Urothelium cell line (cell line): ENCODE measurements at places on chromosomes 1 and 21.

DNA sequence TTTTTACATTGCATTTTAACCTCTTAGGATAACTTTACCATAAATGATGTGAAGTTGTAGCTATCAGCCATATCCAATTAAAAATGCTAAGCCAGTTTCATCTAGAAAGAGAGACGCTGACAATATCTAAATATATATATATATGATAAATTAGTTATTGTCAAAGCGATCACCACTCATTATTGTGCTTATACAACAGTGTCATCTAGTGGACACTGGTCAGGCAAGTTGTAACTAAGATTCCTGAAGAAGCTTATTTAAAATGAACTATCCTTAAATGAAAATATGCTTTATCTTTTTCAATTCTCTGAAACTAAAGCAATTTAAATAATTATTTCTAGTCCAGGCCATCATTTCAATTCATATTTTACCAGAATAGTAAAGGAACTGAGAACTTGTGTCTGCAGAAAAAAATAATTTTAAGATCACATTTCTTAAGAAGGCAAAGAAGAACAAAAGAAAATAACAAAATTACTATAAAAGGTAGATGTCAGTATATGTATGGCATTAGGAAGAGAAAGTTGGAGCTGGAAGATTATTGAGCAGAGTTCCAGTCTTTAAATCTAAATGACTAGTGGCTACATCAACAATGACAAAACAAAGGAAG, 193.3 kb upstream of the SNX7 start:
- peak; percentile 14 for DNase-seq

DNA sequence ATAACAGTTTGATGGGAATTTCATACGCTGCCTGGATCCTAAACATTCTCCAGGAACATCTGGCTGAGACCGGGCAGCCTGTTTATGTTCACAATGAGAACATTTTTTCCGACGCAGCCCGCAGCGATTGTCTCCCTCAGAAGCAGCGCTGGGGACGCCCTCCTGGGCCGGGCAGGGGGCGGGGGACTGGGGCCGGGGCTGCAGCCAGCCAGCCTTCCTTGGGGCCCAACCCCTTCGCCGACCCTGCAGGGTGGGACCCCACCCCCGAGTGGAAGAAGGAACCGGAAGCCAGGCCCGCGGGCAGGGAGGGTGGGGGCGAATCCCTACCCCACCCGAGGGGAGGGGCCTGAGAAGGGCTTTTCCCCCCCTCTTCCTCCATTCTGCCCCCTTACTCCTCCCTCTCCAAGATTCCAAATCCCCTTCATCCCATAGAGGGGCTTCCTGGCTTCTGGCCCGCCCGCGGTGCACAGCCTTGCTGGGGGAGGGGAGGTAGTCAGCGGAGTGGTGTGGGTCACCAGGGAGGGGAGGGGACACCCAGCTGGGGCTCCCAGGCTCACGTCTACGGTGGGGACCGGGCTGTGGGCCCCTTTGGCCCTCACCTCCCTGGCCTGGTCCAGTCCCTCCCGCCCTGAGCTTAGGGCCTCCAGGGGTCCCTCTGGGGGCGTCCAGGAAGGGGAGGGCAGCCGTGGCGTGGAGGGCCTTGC, 60.6 kb downstream of the WNT9A start:
- no peak for DNase-seq

- DNase-seq: peak; percentile 91
These were observed at the start of gene NAXE for GRCh38 chr1:156591432-156592157. Gene NAXE, plus strand, starts transcription at chr1:156591776. Its CDS starts 29 bp downstream, at chr1:156591805.

DNA sequence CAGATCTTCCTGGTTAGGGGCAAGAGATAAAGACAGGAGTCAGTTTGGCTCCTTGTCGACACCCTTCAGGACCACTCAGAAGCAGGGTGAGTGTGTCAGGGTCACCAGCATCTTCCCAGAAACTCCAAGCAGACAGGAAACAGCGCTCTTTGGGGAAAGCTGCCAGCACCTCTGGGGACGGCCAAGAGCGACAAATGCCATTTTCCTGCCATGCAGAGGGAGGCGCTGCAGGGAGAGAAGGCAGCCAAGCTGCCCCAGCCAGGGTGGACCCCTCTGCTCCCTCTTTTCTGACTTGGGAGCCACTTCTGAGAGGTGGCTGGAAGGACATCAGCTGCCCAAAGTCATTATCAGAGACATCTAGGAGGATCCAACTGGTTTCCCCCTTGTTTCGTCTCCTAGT, 29.0 kb downstream of the SIM2 start:
- no peak for DNase-seq

DNA sequence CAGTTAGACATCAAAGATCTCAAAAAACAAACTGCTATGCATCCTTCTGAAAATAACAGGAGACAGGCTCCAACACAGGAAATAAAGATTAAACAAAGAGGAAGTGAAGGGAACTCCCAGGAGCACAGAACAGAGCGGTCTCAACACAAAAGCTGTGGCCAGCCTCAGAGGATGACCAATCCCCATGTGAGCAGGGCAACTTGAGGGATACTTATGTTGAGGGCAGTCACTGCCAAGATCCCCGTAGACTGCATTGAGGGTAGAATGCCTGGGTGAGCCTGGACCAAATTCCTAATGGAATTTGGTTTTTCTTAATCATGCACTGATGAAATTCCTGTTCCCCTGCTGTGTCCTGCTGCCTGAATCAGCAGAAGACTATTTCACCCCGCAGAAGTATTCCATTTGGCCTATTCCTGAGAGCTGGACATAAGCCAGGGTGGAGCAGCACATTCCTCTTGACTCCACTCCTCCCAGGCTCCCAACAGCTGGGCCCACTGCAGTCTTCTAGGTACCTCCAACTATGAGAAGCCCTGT, 49.0 kb downstream of the JAK1 start:
- DNase-seq: peak; percentile 62

- DNase-seq: peak; percentile 77
These were observed 59.1 kb upstream of the ZNF648 start for GRCh38 chr1:182120411-182121258.

DNA sequence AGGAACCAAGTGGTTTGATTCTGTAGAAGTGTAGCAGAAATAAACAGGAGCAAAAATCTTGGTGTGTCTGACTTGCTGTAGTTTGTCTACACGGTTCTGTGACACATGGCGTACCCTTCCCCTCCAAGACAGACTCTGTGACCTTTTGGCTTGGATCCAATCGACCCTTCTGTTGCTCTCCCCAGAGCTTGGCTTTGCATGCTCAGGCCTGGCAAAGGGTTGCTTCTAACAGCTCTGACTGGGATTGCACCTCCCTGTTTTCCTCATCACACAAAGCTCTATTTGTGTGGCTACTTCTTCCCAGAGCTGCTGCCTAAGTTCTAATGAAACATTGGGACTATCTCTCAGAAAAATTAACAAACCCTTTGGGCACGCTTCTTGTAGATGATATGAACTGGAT, 24.0 kb downstream of the NGF start:
- DNase-seq: no peak

GRCh38 chr1:164337394-164337793, 221.6 kb upstream of the PBX1 start:
- DNase-seq: no peak

DNA sequence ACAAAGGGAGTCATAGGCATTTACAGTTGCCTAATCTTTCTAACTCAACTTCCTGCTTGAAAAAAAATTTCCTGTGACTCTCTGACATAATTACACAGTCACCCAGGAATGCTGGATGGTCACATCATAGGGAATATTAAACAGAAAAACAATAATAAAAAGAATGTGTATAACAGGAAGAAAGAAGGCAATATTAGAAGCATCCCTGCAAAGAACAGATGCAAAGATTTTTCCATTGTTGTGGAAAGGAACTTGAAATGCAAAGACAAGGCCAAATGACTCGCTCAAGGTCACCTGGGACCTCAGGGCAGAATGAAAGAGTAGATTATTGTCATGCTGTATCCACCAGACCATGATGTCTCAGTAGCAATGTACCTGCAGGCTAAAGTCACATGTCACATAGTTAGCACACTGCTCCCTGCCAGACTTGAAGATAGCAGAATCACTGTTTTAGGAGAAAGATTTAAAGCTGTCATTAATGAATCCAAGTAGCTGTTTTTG, 184.3 kb downstream of the CYYR1 start:
- peak; percentile 40 for DNase-seq

- no peak for DNase-seq
These were observed 11.3 kb upstream of the IL22RA1 start for GRCh38 chr1:24154215-24154614.

DNA sequence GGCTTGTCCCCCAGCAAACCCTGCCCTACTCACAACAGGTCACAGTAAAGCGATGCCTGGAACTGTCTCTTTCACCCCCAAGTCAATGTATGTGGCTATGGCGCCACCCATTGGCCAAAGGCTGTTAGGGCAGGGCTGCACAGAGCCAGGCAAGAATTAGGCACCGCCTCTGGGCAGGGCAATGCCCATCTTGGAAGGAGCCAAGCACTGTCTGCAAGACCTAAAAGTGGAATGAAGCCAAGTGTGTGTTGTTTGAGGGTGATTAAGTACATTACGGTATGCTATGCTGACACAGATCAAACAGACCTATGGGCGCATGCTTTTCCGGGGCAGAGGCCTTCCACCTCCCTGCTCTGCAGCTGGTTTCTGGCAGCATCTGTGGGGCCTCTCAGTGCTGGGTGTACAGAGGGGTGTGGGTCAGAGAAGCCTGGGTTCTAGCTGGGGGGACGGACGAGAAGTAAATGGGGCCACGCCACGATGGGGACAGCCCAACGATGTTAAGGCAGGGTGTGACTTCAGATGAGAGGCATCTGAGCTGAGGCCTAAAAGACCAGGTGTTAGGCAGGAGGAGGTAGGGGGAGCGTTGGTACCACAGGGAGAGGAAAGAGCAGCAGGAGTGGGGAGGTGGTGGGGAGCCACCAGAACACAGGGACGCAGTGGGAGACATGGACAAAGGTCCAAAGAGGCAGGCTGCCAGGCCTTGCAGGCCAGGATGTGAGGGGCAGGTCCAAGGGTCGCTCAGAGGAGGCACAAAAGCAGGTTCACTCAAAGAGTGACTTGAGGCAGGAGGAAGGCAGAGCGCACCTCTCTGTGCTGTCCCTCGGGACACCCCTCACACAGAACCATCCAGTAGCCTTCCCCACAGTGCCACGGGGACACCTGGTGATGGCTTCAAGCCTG, 49.8 kb downstream of the ACOT7 start:
- DNase-seq: peak; percentile 62

GRCh38 chr1:19739628-19740027, 60.1 kb downstream of the TMCO4 start:
- no peak for DNase-seq

GRCh38 chr1:77831976-77832711, 52.7 kb downstream of the MIGA1 start:
- no peak for DNase-seq

DNA sequence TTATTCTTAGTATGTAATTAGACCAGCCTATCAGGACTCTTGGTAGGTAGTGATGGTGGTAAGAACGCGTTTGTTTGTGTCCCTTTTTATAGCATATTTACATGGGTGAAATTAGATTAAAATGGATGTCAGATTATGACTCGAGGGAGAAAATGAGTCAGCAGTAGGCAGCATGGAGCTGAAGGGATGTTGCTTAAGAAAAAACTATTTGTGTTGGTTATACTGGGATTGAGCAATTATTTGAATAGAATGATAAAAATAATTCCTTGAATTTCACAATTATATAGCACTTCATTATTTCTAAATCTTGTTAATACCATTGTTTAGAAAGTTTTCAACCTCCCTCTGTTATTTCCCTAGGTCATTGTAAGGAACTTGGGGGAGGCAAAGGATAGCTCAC, 348.8 kb downstream of the RYR2 start:
- DNase-seq: no peak
